ENCODE measurements at places on chromosomes 7 and 10. TPM values are rescaled to one million over a fixed set of nuclear protein-coding genes. Genes with fewer than 3 reads are reported as not detected.
A peak's percentile ranks its signal among the peaks of the same experiment; 100 is the strongest.

The AGMO gene
- not detected for total RNA-seq

DNA sequence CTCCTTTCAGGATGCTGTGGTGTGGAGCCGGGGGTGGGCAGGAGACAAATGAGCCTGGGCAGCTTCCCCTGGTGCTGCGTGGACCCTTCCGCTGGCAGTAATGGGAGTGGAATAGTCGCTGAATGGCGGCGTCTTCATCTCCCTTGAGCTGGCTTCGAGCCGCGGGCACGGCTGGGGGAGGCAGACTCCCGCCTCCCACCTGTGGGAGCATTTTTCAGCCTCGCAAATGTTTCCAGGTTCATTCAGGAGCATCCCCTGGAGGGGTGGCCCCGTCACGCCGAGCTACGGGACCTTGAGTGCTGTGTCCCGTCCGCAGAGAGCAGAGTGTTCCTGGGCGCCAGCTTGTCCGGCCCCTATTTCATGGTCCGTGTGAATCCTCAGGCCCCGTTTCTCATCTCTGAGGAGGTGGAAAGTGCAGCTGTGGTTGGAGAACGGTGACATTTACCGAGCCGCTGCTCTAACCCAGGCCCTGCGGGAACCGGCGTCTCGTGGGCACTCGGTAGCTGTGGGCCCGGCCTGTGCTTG is 18.1 kb downstream of the FAM20C start:
- no peaks in the 10 kb centered on the region for H3K27me3 ChIP-seq
- H3K4me3 ChIP-seq: no peak overlapping the region
- no peak overlapping the region for H3K27ac ChIP-seq
- no peak for DNase-seq

DNA sequence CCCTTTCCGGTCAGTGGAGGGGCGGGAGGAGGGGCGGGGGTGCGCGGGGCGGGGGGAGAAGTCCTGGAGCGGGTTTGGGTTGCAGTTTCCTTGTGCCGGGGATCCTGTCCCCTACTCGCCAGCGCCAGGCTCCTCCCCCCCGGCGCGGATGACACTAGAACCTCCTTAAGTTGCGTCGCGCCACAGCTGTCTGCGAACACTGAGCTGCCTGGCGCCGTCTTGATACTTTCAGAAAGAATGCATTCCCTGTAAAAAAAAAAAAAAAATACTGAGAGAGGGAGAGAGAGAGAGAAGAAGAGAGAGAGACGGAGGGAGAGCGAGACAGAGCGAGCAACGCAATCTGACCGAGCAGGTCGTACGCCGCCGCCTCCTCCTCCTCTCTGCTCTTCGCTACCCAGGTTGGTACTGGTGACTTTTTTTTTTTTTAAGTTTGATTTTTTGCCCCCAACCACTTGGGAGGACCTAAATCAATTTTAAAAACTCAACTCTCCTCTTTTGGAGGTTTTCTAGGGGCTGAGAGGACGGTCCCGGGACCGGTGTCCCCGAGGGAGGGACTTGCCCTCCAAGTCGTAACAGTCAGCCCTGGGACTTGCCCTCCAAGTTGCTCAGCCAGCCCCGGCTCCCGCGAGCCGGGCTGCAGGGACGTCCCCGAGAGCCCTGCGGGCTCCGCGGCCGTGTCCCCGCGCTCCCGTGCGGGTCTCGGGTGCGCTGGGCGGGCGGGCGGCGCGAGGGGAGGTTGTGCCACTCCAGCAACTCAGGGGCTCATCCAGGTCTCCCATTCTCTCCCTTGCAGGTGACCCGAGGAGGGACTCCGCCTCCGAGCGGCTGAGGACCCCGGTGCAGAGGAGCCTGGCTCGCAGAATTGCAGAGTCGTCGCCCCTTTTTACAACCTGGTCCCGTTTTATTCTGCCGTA is at the start of gene GATA3:
TSS of gene GATA3 (plus strand) at position 195 of the 914 bp plus-strand sequence. CDS start 968 bp downstream, outside the sequence.
- peak within 1 kb of the TSS; percentile 99 for H3K27ac ChIP-seq
- peaks cover 53% of the 10 kb centered on the region for H3K36me3 ChIP-seq
- peaks cover 37% of the 10 kb centered on the region for H3K4me1 ChIP-seq
- peaks cover 18% of the 10 kb centered on the region for H3K27me3 ChIP-seq

The ASAH2B gene
- 3.5 TPM for total RNA-seq

GRCh38 chr10:79166312-79166721 is 97.6 kb downstream of the ZMIZ1 start:
- no peak overlapping the region for H3K27ac ChIP-seq
- no peaks in the 10 kb centered on the region for H3K27me3 ChIP-seq
- no peak overlapping the region for H3K4me3 ChIP-seq
- DNase-seq: no peak

- no peaks in the 10 kb centered on the region for H3K4me1 ChIP-seq
- H3K27ac ChIP-seq: no peak overlapping the region
- H3K36me3 ChIP-seq: peaks cover 3% of the 10 kb centered on the region
- no peak overlapping the region for H3K4me3 ChIP-seq
- DNase-seq: no peak
- H3K27me3 ChIP-seq: no peaks in the 10 kb centered on the region
These were observed 195.0 kb downstream of the MTERF1 start for GRCh38 chr7:91685544-91685943.

DNA sequence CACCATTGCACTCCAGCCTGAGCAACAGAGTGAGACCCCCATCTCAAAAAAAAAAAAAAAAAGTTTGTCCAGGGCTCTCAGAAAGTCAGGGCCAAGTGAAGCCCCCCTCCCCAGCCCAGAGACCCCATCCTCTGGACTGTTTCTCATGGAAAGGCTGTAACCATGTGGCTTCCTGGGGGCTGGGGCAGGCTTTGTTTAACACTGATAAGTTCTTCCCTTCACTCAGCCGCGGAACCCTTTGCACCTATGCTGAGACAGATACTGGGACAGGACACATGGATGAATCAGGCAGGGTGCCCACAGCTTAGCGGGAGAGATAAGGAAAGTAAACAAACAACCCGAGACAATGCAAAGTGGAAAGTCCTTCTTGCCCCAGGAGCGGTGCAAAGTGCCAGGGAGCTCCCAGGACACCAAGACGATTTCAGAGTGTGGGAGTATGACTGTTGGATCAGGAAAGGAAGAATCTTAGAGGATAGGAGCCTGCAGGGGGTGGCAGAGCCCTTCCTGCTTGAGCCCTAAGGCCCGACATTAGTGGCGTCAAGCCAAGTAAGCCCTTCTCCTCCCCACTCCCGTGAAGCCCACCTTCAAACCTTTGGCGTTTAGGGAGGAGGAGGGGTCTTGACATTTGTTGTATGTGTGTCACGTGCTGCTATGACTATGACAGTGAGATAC is 11.6 kb downstream of the MLXIPL start:
- H3K4me3 ChIP-seq: no peak overlapping the region
- DNase-seq: no peak
- H3K27ac ChIP-seq: no peak overlapping the region
- peaks cover 28% of the 10 kb centered on the region for H3K27me3 ChIP-seq

DNA sequence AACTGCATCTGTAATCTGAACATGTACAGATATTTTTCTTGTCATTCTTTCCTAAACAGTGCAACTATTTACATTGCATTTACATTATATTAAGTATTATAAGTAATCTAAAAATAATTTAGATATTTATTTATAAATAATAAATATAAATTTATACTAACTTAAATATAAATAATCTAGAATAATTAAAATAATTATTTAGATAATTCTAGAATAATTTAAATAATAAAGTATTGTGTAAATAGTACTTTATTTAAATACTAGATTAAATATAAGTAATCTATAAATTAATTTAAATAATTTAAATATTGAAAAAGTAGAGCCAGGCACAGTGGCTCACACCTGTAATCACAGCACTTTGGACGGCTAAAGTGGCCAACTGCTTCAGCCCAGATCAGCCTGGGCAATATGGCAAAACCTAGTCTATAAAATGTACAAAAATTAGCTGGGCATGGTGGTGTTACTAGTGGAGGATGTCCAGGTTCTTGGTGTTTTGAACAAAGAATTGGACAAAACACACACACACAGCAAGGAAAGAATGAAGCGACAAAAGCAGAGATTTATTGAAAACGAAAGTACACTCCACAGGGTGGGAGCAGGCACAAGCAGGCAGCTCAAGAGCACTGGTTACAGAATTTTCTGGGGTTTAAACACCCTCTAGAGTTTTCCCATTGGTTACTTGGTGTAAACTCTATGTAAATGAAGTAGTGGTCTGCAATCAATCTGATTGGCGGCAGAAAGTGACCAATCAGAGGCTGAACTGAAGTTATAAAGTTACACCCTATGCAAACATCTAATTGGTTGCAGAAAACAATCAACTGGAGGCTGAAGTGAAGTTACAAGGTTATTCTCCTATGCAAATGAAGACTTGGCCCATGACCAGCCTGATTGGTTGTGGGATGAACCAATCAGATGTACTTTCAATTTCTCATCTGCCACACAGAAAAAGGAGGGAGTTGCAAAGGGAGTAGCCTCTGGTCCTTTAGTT is 100.2 kb upstream of the SP4 start:
- no peak overlapping the region for H3K4me3 ChIP-seq
- H3K27me3 ChIP-seq: no peaks in the 10 kb centered on the region
- peaks cover 4% of the 10 kb centered on the region for H3K36me3 ChIP-seq
- no peak overlapping the region for H3K27ac ChIP-seq
- H3K4me1 ChIP-seq: peaks cover 4% of the 10 kb centered on the region

DNA sequence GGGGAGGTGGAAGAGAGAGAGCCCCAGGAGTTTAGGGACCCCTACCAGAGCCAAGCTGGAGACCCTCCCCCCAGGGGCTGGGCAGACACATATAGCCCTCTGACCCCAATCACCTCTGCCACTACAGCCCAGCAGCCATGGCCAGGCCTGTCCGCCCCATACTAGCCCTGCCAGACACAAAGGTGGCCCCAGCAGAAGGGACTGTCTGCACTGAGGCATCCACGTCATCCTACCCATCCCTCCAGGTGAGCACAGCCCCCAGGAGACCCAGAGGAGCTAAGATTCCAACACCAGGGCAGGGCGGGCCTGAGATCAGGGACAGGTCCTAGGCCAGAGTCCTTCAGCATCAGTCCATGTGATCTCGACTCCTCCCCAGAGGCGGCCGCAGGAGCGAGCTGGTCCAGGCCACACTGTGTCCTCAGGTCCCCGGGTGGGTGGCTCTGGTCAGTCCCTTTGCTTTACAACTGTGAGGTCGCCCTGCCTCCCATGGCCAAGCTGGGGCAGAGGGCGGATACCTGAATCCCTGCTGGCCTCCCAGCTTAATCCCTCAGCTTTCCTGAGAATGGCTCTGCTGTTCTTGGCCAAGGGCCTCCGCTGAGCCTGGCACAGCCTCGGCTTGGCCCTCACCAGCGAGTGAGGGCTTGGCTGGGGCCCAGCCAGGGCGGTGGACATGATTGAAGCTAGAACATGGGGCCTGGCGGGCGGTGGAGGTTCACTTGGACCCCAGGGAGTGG is 14.3 kb upstream of the ELN start:
- H3K27ac ChIP-seq: no peak overlapping the region
- no peak for DNase-seq
- no peak overlapping the region for H3K4me3 ChIP-seq
- H3K4me1 ChIP-seq: no peaks in the 10 kb centered on the region
- H3K36me3 ChIP-seq: no peaks in the 10 kb centered on the region

GRCh38 chr7:959271-959670 is 4.8 kb upstream of the ADAP1 start:
- H3K36me3 ChIP-seq: no peaks in the 10 kb centered on the region
- H3K4me3 ChIP-seq: no peak overlapping the region
- no peak for DNase-seq
- peaks cover 5% of the 10 kb centered on the region for H3K4me1 ChIP-seq

DNA sequence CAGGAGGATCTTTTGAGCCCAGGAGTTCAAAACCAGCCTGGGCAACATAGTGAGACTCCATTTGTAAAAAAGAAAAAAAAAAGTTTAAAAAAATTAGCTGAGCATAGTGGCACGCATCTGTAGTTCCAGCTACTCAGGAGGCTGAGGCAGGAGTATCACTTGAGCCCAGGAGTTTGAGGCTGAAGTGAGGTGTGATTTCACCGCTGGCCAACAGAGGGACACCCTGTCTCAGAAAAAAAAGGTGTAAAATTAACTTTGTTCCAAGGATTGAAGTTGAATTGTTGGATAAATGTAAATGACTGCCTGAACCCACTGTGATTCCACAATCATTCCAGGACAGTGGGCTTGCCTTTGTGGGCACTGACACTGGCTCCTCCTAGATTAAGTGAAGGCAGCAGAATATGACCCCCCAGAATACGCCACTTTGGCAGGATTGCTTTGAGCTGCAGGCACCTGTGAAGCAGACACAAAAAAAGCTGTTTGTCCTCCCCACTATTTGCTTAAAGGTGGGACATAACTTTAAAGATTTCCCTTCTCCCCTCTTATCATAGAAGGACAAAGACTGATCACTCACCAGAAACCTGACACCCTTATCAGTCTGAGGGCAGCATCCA is 57.2 kb upstream of the FOXI2 start:
- no peak overlapping the region for H3K4me3 ChIP-seq
- H3K4me1 ChIP-seq: no peaks in the 10 kb centered on the region
- no peak overlapping the region for H3K27ac ChIP-seq
- no peak for DNase-seq
- no peaks in the 10 kb centered on the region for H3K27me3 ChIP-seq

DNA sequence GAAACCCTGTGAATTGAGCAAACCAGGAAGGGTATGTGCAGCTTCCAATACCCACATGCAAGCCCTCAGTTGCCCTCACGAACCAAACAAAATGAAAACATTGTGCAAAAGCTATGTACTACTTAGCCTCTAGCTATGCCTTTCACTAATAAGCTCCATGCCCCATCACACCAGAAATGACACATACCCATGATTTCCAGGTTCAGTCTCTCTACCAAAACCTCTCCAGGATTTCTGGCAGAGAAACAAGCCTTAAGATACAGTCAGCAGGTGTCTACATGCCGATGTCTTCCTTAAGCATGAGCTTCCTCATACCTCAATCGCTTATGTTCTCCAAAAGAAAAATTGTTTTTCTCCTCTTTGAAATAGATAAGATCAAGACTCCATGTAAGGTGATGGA is 527.8 kb upstream of the AUTS2 start:
- no peaks in the 10 kb centered on the region for H3K36me3 ChIP-seq
- no peak for DNase-seq
- no peak overlapping the region for H3K4me3 ChIP-seq
- H3K4me1 ChIP-seq: no peaks in the 10 kb centered on the region
- no peaks in the 10 kb centered on the region for H3K27me3 ChIP-seq
- H3K27ac ChIP-seq: no peak overlapping the region

GRCh38 chr10:35895331-35895730 is 253.2 kb upstream of the FZD8 start:
- H3K27me3 ChIP-seq: no peaks in the 10 kb centered on the region
- no peak for DNase-seq
- H3K4me1 ChIP-seq: no peaks in the 10 kb centered on the region
- H3K27ac ChIP-seq: no peak overlapping the region

- H3K4me3 ChIP-seq: no peak overlapping the region
- H3K27ac ChIP-seq: peak overlapping the region; percentile 83
- H3K4me1 ChIP-seq: peaks cover 86% of the 10 kb centered on the region
These were observed 293.3 kb downstream of the USP6NL start for GRCh38 chr10:11317936-11318670.

The HOXA10 gene
- total RNA-seq: not detected

DNA sequence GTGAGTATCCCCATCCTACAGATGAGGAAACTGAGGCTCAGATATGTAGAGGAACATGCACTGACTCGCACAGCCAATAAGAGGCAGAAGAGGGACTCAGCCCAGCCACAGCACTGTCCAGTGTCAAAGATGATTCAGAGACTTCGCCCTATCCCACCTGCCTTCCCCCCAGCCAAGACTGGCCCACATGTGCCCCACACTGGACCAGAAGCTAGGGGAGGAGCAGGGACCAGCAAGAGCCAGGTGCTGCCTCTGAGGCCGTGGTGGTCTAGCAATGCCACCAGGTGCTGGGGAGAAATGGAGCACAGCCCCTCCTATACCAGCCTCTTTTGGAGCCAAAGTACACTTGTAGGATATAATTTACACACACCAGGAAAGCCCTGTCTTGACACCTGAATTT is 22.3 kb downstream of the GRID1 start:
- H3K27ac ChIP-seq: no peak overlapping the region
- no peak for DNase-seq
- H3K4me1 ChIP-seq: no peaks in the 10 kb centered on the region

The PON1 gene
- not detected for total RNA-seq

GRCh38 chr7:43296306-43296705 is 183.9 kb downstream of the HECW1 start:
- no peak overlapping the region for H3K4me3 ChIP-seq
- H3K36me3 ChIP-seq: no peaks in the 10 kb centered on the region
- peaks cover 21% of the 10 kb centered on the region for H3K27me3 ChIP-seq
